ENCODE measurements at places on chromosomes 6 and 20.

DNA sequence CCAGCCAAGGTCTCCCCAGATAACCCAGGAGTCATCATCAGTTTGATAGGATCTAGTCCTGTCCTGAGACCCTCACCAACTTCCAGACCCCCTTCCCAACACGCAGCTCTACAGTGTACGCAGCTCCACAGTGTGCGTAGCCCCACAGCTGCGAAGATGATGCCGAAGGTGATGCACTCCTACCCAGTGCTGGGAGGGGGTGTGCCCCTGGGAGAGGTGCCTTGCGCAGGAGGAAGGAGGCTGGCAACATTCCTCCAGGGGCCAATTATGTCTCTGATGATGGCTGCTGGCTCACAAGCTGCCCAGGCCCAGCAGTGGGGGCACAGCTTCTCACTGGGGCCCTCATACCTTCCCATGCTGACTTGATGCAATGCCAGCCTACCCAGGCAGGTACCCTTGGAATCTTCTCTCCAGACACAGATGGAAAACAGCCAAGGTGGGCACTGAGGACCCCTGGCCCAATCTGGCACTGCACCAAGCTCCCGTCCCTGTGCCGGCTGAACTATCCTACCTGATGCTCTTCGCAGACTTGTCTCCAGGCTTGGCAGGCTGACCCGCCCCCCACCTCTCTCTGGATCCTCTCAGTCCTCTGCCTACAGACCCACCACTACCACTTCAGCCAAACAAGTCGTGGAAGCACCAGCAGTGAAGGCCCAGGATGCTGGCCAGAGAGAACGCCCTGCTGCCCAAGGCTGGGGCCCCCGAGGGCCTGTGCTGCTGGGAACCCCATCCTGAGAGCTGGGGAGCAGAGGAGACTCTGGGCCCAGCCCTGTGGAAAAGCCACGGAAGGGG is 1.4 kb downstream of the ZNF512B start:
- DNase-seq, result peak; percentile 11

DNA sequence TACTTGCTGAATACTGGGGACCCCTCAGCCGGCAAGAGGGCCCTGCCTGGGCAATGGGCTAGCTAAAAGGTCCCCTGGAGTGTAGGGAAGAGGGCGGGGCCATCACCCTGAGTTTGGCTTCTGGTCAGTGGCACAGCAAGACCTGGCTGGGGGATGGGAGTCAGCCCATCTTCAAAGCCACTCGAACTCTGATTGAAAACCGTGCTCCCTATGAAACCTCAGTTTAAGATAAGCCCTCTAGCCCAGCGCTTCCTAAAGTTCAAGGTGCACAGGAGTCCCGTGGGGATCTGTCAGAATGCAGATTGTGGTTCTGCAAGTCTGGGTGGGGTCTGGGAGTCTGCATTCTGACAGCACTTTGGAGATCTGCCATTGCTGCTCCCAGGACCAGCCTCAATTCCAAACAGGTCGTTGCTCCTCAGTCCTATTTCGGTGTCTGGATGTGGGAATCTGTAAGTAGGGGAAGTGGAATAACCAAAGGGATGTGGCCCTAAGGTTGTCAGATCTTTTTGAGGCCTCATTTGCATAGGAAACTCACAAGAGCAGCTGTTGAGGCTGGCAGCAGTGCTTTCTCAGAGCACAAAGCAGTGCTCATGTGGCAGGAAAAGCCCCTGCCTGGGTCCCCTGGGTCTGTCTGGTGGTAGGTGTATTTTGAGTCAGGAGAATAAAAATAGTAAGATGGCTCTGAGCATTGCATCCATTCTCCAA is 85.3 kb upstream of the SCP2D1 start:
- no peak for DNase-seq

DNA sequence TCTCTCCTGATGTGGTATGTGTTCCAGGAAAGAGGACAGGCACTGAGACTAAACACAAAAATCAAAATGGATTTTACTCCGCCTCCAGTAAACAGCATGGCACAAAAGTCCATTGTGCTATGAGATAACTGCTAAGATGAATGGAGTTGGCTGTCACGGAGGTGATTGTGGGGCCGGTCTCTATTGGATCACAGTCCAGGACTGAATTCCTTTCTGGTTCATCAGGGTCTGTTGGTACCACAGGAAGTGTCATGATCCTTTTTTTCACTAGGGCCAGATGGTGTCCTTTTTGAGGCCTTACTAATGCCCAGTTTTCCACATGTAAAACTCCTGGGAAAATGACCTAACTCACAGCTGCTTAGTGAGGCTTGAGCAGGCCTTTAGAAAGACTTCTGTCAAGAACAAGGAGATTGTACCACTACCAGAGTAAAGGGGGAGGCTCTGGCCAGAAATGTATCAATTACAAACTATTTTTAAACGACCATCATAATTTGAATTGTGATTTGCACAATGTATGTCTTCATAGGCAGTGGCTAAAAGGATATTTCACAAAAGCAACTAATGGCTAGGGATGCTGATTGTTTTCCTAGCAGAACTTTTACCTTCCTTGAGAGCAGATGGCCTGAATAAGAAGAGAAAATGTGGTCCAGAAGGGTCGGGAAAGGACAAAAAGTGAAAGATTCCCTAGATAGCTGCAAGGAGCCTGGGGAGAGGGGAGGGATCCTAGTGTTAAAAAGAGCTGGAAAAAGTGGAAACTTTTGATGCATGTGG is 192.2 kb upstream of the POU3F2 start:
- no peak for DNase-seq

DNA sequence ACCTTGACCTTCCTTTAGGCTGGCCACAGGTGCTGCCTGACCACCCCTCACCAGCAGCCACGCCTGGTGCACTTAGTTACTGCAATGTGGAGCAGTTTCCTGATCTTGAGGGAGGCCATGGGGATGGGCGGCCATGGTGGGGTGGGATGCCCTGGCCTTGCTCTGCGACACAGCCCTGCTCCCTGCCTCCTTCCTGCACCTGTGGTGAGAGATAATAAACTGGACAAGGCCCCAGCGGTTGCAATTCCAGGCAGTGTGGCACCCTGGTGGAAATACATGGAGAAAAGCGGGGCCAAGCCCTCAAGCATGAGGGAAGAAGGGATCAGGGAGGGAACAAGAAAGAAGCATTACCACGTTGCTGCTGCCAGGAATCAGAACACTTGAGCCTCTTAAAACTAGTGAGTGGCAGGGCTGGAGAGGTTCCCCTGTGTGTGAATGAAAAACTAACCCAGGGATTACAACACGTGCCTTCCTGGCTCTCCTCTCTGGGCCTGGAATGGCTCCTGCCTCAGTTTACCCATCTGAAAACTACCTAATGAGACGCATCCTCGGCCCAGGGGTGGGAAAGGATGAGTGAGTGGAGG is 213.2 kb downstream of the LY86 start:
- no peak for DNase-seq

GRCh38 chr6:52617087-52617486 is 40.2 kb upstream of the TRAM2 start:
- no peak for DNase-seq

DNA sequence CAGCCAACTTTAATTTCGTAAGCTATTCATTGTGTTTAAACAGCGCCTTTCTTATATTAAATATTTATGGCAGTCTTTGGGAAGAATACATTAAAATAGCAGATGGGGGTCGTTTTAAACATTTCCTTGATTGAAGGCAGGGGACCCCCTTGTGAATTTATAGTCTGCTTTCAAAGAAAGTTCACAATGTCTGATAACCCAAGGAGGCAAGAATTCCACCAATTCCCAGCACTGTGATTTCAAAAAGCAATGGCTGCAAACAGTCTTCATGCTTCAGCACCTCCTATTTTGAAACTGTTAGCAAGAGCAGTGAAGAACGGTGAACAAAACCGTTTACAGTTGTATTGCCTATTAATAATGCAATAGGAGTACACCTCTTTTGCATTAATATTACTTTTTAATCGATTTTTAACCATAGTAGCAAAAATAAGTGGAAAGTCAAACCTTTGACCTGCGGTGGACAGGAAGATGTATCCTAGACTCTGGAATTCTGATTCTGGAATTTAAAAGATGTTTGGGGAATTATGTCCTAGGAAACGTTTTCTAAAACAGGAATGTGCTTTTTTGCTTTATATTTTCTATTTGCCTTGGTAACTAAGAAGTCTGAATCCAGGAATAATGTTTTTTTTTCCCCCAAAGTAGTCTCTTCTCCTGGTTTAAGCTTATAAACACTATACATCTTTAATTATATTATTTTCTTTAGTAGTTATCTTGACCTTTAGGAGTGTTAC is 393.0 kb downstream of the CDKAL1 start:
- no peak for DNase-seq

GRCh38 chr6:121666814-121667213 is 231.4 kb downstream of the GJA1 start:
- DNase-seq, result no peak

GRCh38 chr6:163485388-163485851 is 70.9 kb downstream of the QKI start:
- no peak for DNase-seq

DNA sequence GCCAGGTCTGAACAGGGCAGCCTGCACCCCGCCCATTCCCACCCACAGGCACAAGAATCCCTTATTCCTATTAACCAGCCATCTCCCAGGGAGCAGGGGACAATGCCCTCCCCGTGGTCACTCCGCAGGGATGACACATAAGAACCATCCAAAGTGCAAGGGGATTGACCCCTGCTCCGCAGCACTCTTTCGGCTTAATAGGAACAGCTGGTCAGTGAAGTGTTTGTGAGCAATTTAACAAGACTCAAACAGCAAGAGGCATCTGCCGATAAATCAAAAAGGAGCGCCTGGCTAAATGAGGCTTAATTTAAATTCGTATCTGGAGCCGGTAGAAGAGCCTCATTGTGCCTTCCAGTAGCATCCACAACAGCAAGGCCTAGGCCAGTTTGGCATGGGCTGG is 389.4 kb downstream of the RNGTT start:
- no peak for DNase-seq

- no peak for DNase-seq
These were observed 142.9 kb upstream of the OLIG3 start for GRCh38 chr6:137637121-137637520.

GRCh38 chr6:92710048-92710447 is 709.3 kb downstream of the EPHA7 start:
- no peak for DNase-seq

DNA sequence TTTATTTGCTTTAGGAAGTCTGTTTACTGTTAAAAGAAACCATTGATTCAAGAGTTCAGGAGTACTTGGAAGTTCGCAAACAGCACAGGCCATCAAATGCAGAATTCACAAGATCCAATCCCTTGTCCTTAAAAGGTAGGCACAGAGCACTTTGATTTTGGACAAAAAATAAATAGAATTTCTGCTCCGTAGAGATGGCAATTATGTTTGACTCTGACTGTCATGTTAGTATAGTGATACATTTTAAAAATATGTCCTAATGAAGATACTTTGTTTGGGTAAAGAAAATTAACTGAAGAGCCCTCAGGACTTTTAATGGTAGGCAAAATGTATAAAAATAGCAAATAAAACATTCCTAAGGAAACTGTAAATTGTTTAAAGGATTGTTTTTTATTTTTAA is 113.1 kb downstream of the JAG1 start:
- no peak for DNase-seq

DNA sequence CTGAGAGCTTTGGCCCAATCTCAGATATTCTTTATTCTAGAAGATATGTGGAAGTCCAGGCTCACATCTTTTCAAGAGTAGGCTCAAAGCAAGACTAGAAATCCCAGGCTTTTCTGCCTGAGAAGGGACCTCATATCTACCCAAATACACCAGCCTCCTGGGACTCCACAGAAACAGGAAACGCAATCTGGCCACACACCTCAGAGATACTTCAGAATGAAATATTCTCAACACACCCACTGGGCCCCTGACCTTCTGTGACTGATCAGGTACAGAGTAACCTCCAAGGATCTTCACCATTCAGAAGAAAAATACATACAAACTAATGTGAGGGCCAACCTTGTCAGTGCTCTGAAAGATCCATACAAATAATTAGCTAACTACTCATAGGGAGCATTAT is 183.2 kb downstream of the HIVEP2 start:
- no peak for DNase-seq

DNA sequence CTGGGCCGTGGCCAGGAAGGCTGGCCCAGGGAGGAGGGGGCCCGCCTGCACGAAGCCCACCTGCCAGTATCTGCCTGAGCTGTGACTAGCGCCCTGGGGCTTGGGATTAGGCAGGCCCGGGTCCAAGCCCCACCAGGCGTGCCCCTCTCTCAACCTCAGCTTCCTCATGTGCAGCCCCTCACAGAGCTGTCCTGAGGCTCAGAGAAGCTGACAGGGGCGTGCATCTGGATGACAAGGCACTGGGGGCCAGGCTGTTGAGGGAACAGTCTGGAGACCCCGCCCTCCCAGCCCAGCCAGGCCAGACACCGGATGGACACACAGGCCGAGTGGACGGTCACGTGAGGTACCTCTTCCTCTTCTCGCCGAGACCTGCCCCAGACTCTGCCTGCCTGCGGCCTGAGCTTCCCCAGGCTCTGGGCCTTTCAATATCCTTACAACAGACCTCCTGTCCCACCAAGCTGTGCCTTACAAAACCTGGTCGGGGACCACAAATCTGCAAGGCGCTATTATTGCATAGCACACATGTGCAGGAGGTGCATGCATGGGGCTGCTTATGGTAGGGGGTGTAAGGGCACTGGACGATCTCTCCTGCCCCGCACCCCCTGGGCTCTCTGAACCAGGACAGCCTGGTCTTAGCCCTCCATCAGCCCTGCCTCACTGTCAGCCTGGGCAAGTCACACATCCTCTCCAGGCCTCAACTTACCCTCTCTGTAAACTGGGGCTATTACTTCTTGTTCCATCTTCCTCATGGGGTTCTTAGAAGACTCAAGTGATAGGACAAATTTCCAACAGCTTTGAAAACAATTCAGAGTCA is 20.0 kb downstream of the NOL4L start:
- DNase-seq, result no peak

DNA sequence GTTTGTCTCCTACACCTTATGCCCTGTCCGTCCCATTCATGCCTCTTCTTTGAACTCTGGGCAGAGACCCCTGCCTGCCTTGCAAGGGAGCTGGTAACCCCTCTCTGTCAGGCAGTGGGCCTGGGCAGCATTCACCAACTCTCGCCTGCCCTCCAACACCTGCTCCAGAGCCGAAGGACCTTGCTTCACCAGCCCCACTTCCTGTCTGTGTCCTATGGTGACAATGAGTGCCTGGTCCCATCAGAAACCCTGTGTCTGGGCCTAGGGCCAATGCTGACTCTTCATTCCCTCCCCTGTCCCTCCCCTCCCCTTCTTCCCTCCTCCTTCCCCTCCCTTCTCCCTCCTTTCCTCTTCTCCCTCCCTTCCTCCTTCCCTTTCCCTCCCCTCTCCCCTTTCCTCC is 22.8 kb upstream of the PCMTD2 start:
- DNase-seq, result no peak

DNA sequence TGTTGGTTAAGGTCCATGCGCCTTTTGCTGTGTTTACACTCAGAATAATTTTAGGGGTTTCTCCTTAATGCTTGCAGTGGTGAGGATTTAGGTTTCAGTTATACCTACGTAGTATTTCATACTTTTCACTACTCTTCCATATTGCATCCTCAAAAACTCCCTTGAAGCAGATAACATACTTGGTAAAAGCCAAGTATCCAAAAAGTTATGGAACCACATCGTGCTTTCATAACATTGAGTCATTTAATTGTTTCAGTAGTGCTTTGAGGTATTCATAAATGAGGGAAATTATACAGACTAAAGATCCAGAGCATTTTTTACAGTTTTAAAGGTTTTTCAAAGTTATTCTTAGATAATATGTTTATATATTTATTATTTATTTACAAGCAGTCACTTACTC is 4.0 kb upstream of the ATXN1 start:
- no peak for DNase-seq

- no peak for DNase-seq
These were observed 458.3 kb downstream of the BTBD3 start for GRCh38 chr20:12375967-12376366.

GRCh38 chr6:165231581-165232561 is 77.5 kb downstream of the C6orf118 start:
- no peak for DNase-seq

GRCh38 chr6:40937491-40937890 is 101.5 kb downstream of the UNC5CL start:
- DNase-seq, result no peak

All from activated naive CD4-positive, alpha-beta T cell treated with anti-CD3 and anti-CD28 coated beads, Interleukin-2, amount 50 U/mL, for 16 hours (primary cell).